AML-193 (cell line): ENCODE measurements at places on chromosomes 2 and 18.

DNA sequence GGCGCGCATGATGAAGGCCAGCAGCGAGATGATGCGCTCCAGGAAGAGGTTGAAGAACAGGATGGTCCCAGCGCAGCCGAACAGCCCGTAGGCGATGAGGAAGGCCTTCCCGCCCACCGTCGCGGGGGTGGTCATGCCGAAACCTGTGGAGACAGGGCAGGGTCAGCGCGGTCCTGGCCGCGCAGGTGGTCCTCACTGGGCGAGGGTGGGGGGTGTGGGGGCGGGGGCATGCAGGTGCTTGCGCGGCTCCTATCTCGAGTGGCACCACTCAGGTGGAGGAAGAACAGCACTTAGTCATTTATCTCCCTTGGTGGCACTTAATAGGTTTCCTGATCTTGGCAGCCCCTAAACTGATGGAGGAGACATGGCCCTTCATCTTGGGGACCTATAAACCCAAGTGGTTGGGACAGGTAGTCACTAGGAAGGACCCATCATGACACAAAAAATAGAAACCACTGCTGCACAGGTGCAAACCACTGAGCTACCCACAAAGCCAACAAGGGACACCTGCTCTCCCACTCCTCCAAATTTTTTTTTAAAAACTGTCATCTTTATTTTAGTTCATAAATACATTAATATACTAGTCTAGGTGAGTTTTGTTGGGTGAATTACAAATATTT is 118.8 kb downstream of the MSH2 start:
- DNase-seq: no peak

DNA sequence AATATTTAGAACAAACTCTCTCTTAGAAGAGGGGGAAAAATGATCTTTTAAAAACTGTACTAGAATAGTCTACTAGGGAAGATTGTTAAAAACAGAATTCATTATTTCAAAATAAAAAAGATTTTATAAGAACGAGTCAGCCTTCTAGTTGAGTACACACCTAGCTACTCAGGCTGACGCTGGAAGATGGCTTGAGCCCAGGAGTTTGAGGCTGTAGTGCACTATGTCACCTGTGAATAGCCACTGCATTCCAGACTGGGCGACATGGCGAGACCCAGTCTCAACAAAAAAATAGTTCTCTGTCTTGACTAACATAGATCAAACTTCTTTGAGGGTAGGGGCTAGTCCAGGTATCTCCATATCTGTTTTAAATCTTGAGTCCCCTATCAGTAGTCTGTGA is 33.9 kb downstream of the ERLEC1 start:
- no peak for DNase-seq

GRCh38 chr2:34909992-34910705 is 1311.0 kb upstream of the FAM98A start:
- DNase-seq: no peak

DNA sequence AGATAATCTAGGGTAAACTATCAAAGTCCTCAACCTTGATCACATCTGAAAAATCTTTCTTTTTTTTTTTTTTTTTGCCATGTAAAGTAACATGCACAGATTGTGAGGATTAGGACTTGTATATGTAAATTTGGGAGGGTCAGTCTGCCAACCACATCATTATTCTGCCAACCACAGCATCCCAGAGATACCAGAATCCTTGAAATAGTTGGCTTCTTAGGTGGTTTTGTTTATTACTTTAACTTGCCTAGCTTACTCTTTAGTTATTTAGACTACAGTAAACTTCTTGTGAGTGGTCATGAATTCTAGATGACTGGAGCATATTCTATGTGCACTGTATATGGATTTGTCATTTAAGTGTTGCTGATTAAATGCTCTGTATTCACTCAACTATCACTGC is 242.1 kb upstream of the RBMS1 start:
- no peak for DNase-seq

- DNase-seq: no peak
These were observed 29.2 kb downstream of the UNC50 start for GRCh38 chr2:98637401-98638147.

DNA sequence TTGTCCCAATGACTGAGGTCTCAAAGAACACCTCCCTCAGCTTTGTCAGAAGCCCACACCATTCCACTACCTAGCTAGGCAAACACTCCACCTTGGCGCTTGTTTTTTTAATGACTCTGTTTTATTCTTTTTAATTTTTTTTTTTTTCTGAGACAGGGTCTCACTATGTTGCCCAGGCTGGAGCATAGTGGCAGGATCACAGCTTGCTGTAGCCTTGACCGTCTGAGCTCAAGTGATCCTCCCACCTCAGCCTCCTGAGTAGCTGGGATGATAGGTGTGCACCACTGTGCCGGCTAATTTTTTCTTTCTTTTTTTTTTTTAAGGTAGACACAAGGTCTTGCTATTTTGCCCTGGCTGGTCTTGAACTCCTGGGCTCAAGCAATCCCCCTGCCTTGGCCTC is 101.9 kb downstream of the SLC25A12 start:
- DNase-seq: no peak

GRCh38 chr2:229798446-229799155 is 84.2 kb upstream of the DNER start:
- DNase-seq: no peak

DNA sequence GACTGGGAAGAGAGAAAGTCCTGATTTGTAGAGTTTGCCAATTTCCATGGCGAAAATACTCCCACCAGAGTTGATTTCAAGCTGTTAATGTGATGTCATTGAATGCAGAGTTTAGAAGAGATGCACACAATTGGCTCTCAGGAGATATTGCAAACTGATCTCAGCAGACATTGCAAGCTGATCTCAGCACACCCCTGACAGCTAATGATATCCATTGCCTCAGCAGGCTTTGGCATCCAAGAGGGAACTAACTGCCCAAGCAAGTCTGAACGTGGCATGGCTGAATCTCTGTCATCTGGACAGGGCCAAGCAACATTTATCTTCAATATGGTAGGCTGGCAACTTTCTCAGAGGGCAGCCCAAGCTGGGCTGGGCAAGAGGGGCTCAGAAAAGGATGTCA is 78.4 kb upstream of the CYP1B1 start:
- no peak for DNase-seq

DNA sequence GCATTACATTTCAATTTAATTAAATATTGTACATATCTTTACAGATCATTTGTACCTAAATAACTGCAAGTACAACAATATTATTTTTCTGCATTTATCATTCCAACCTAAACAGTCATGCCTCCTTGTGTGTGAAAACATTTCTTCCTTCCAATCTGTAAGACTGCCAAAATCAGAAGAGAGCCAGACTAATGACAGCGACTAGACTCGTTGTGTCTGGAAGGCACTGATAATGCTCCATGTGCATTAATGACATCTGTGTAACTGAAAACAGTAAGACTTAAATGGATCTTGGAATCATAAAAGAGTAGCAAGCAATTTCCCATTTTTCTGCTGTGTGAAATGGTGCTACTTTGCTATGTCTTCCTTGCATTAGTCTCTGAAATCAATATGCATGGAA is 278.0 kb upstream of the DSEL start:
- no peak for DNase-seq

- DNase-seq: no peak
These were observed 278.7 kb downstream of the FSIP2 start for GRCh38 chr2:186017278-186017677.

DNA sequence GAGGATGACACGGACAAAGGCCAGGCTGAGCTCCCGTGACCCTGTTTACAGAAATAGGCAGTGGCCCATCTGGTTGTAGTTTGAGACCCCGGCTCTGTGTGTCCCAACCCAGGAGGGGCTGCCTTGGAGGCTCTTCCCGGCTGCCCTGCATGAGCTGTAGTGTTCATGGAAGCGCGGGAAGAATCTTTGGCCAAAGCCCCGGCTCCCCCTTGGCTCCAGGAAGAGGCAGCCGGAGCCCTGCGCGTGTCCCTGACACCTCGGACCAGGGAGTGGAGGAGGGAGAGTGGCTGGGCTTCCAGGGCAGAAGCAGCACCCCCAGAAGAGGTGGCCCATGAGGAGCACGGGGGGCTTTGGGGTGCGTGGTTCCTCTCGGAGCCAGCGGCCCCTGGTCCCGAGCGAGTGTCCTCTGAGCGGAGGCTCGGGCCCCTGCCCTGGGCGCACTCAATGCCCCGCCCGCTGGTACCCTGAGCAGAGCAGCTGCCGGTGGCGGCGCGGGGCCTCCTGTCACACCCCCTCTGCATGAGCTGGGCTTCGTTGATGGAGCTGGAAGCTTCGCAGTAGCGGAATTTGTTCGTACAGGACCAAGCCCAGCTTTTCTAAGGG is 21.7 kb downstream of the GPR35 start:
- DNase-seq: no peak

GRCh38 chr18:48792611-48793380 is 158.0 kb downstream of the SMAD7 start:
- DNase-seq: no peak

DNA sequence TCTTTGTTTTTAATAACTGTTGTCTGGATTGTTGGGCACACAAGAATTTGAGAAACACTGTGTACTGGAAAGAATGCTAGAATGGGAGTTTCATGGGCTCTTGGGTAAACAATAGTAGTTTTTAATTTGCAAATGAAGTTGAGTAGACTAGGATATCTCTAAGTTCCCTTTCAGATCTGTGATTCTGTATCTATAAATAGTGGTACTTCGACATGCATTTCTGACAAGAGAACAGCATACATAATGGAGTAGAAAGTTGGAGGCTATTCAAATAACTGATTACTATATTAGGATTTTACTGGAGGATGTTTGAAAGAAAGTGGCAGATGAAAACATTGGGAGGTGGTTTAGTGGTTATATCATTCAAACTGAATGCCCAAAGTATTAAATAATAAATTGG is 29.5 kb downstream of the EPB41L5 start:
- no peak for DNase-seq

- no peak for DNase-seq
These were observed 152.6 kb downstream of the AGPS start for GRCh38 chr2:177545143-177545542.

DNA sequence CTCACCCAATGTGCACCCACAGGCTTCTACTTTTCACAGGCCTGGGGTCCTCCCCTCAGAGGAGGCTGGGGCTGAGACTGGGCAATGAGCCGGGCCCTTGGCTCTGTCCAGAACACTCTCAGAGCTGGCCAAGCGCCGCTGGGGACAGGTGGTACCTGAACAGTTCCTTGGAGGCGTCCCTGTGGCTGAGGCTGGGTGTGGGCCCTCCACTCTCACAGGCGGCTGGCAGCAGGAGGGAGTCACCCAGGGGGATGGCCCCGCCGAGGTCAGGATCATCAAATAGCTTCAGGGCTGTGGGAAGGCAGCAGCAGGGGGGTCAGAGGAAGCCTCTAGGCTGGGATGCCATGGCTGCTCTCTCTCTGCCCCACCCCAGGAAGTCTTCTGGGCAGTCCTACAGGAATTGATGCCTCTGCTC is 27.1 kb downstream of the HS1BP3 start:
- DNase-seq: no peak

- DNase-seq: no peak
These were observed 674.9 kb downstream of the ZEB2 start for GRCh38 chr2:143844986-143845385.

DNA sequence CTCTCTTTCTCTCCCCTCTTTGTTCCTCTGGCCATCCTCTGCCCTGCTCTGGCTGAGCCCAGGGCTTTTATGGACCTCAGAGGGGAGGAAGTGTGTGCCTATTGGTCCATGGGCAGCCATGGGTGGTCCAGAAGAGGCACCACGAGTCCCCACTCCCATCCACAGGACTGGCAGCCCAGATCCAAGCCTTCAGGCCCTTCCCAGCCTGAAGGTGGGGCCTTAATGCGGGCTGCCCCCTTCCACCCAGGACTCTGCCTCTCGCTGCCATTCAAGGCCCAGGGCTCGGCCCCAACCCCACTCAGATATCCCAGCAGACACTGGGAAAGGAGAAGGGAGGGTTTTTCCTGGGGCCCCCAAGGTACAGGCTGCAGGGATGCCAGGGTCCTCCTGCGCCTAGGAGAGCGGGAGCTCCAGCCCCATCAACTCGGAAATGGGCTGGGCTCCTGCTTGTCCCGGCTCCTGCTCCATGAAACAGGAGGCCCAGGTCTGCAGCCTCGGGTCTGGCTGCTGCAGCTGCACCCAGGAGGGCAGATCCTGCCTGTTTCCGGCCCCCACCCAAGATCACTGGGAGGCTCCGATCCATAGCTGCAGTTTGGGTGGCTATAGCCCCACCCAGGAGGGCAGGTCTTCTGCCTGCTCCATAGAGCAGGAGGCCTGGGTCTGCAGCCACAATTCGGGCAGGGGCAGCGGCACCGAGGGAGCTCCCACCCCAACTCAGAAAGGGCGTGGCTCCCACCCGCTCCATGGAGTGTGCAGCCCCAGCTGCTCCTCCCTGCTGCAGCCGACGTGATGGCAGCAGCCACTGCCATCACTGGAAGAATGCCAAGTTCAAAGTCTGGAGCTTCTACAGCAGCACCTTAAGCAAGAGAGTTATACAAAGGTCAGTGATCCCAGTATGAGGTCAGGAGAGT is 116.6 kb upstream of the RBBP8 start:
- DNase-seq: no peak

GRCh38 chr2:107112561-107112960 is 226.6 kb upstream of the ST6GAL2 start:
- DNase-seq: no peak

GRCh38 chr18:32753656-32754260 is 19.1 kb downstream of the KLHL14 start:
- no peak for DNase-seq

- peak; percentile 58 for DNase-seq
These were observed 18.5 kb upstream of the ZNF236 start for GRCh38 chr18:76803814-76804213.

- DNase-seq: no peak
These were observed 88.4 kb downstream of the ACTR2 start for GRCh38 chr2:65316072-65316471.

DNA sequence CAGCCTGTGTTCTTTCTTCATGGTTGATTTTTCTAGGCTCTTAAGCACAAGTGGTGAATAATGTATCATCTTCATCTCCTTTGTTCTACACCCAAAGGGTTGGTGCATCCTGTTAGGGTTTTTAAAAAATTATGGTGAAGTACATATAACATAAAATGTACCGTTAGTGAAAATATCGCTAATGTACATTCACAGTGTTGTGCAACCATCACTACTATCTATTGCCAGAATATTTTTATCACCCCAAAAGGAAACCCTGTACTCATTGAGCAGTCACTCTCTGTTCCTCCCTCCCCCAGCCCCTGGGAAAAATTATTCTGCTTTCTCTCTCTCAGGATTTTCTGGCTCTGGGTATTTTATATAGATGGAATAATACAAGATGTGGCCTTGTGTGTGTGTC is 98.5 kb downstream of the PRKCE start:
- DNase-seq: no peak

DNA sequence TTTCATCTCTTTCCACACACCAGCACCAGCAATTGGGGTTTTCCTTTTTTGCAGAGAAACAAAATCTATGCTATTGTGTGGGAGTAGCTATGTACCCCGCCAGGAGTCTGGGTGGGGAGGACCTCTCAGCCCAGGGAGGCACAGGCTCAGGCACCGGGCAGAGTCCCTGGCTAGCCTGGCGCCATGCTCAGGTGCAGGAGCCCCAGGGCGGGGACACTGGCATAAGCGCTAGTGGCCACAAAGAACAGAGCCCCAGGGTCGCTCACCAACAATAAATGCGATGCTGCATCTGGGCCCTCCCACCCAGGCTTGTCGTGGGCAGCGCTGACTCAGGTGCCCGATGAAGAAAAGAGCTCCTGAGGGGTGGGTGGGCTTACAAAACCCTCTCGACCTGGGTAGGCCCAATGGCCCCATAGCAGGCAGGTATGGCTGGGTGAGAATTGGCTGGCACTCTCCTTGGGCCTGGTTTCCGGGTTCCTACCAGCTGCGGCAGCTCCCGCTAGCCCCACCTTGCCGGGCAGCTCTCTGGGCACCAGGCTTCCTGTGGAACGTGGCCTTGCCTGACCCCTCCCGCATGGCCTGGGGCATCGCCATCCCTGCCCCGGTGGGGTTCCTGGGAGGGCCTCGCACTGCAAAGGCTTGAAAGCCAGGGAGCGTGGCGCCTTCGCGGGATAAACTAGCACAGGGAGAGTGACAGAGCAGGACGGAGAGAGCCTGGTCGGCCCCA is 31.8 kb upstream of the COL6A3 start:
- DNase-seq: no peak
